ENCODE measurements at places on chromosomes 16 and 17.

- no peak for DNase-seq
These were observed 5.6 kb downstream of the CPNE7 start for GRCh38 chr16:89581045-89581695.

GRCh38 chr17:7177954-7178477 lies 1.2 kb downstream of the ASGR1 start:
- no peak for DNase-seq

GRCh38 chr16:53357955-53358354 lies 76.3 kb upstream of the RBL2 start:
- no peak for DNase-seq

GRCh38 chr16:68128577-68129305 lies 43.6 kb downstream of the NFATC3 start:
- DNase-seq = no peak

- no peak for DNase-seq
These were observed 10.1 kb downstream of the ULK2 start for GRCh38 chr17:19857640-19858039.

Measured in urinary bladder (tissue), 4 donors.